ENCODE measurements at places on chromosomes 3 and 15.

DNA sequence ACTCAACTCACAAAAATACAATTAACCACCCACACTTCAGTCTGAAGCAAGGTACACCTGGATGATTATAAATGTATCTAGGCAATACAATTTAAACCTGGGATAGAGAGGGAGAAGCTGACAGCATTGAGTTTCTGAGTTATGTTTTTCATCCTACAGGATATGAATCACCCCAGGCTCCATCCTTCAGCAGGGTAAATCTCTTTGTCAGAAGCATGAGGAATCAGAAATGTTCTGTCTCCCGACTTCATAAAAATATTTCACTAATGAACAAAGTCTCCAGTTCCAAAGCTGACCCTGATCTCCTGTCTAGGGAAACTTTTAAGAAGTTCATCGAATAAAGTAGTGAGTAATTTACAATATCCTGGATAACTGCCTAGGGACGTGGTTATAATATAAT lies 25.5 kb upstream of the FRMD4B start:
- DNase-seq, result no peak

- DNase-seq, result no peak
These were observed 6.6 kb upstream of the ITIH3 start for GRCh38 chr3:52787672-52788625.

- no peak for DNase-seq
These were observed 36.3 kb downstream of the SEMA6D start for GRCh38 chr15:47753591-47753990.

- DNase-seq, result no peak
These were observed 16.8 kb downstream of the LPP start for GRCh38 chr3:188170461-188171459.

- DNase-seq, result no peak
These were observed 92.4 kb downstream of the CLDN1 start for GRCh38 chr3:190229632-190230424.

DNA sequence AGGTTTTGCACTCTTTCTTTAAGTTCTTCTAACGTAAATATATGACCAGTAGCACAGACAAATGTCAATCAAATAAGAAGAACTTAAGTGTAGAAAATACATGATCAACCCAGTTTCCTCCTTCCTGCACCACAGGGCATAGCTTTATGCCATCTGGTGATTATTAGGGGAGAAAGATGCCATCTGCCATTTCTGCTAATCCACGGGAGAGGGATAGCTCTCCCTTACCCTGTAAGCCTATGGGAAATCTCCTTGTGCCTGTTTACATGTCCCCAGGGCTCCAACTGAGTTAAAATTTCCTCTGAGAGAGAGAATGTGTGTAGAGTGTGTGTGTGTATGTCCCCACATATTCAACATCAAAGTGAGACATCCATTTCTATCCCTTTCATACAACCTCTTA lies 135.9 kb downstream of the RSL24D1 start:
- DNase-seq, result peak; percentile 93

All from NCI-H2171 (cell line).